Activated CD4-positive, alpha-beta memory T cell treated with anti-CD3 and anti-CD28 coated beads for 36 hours (primary cell): ENCODE measurements at places on chromosomes 7 and 10. TPM values are rescaled to one million over a fixed set of nuclear protein-coding genes. Genes with fewer than 3 reads are reported as not detected.

DNA sequence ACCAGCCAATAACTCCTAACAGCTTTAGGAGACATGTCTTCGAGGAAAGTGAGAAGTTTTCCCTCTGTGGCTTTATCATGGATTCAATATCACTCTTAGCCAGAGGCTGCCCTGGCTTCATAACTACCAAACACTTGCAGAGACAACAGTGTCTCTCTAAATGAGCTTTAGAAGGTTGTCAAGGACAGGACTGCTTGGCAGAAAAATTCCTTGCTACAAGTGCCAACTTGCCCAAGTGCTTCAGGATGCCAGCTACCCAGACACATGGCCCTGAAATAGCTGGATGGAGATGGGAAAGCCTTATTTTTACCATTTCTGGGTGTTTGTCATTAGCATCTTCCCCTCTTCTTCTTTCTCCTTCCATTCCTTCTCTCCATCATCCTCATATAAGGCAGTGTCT lies 137.1 kb upstream of the MDFIC start:
- no peak overlapping the region for H3K4me3 ChIP-seq
- peak overlapping the region; percentile 56 for H3K27ac ChIP-seq
- no peak for DNase-seq
- H3K36me3 ChIP-seq = no peaks in the 10 kb centered on the region

Gene SFR1
- 19.2 TPM for total RNA-seq

GRCh38 chr10:80465839-80466590 lies 11.9 kb downstream of the TSPAN14 start:
- H3K27me3 ChIP-seq = no peaks in the 10 kb centered on the region
- peak overlapping the region; percentile 62 for H3K4me3 ChIP-seq

Gene STAG3
- 20.8 TPM for total RNA-seq

Gene LMOD2
- total RNA-seq = not detected

DNA sequence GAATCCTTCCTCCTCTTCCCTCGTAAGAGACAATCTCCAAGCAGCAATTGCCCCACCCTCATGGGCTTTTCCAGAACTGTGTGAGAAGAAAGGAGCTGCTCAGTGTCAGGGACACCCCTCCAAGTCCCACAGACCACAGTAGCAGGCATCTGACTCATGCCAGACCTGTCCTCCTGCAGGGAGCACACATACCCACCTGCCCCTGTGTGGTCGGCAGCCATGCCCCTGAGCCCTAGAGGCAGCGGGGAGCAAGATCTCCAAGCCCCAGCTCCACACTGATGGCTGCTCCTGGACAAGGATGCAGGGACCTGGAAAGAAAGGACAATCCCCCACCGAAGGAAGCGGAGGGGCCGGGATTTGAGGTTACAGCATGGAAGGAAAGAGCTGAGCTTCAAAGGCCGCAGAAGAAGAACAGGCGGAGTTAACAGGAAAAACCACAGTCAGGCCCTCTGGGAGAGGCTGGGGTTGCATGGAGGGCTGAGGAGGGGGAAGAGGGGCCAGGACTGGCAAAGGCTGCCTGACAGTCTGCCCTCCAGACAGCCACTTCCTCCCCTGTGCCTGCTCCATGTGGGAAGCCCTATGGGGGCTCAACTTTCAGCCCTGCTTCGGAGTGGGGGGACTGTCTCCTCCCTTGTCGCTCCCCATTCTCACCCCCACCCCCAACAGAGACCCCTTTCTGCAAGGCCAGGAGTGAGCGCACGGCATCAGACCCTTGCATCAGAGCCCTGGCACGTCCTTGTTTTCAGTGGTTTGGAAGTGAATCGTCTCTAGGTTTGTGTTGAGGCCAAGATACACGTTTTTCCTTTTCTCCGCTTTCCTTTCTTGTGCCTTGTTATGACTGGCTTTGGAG lies 46.8 kb downstream of the ASB13 start:
- no peak overlapping the region for H3K27ac ChIP-seq
- no peaks in the 10 kb centered on the region for H3K4me1 ChIP-seq
- H3K36me3 ChIP-seq = no peaks in the 10 kb centered on the region
- H3K27me3 ChIP-seq = peaks cover 4% of the 10 kb centered on the region
- H3K4me3 ChIP-seq = no peak overlapping the region

DNA sequence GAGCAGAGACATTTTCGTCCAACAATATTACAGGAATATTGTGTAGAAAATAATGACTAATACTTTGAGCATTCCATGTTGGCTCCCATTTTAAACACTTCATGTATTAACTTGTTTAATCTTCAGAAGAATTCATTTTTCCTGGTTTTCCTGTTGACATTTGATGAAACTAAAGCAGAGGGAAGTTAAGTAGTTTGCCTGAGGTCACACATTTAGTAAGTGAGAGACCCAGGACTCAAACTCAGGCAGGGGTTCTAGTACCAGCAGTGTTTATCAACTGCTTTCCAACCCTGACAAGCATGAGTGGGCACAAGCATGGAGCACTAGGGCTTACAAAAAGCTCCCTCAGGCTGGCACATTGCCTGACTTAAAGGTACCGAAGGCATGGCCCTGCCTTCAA lies 719.1 kb downstream of the AUTS2 start:
- no peaks in the 10 kb centered on the region for H3K27me3 ChIP-seq
- H3K4me3 ChIP-seq = no peak overlapping the region
- no peaks in the 10 kb centered on the region for H3K36me3 ChIP-seq
- H3K4me1 ChIP-seq = peaks cover 6% of the 10 kb centered on the region

Gene NSUN5
- 51.2 TPM for total RNA-seq

- H3K27ac ChIP-seq = peak within 1 kb of the TSS; percentile 92
- H3K4me3 ChIP-seq = peak within 1 kb of the TSS; percentile 88
- no peaks in the 10 kb centered on the region for H3K36me3 ChIP-seq
- no peaks in the 10 kb centered on the region for H3K27me3 ChIP-seq
- H3K4me1 ChIP-seq = peaks cover 25% of the 10 kb centered on the region
These were observed at the start of gene VPS26A for GRCh38 chr10:69123747-69124562. TSS of gene VPS26A (plus strand) at chr10:69124178. CDS start at chr10:69124278, 100 bp downstream.

DNA sequence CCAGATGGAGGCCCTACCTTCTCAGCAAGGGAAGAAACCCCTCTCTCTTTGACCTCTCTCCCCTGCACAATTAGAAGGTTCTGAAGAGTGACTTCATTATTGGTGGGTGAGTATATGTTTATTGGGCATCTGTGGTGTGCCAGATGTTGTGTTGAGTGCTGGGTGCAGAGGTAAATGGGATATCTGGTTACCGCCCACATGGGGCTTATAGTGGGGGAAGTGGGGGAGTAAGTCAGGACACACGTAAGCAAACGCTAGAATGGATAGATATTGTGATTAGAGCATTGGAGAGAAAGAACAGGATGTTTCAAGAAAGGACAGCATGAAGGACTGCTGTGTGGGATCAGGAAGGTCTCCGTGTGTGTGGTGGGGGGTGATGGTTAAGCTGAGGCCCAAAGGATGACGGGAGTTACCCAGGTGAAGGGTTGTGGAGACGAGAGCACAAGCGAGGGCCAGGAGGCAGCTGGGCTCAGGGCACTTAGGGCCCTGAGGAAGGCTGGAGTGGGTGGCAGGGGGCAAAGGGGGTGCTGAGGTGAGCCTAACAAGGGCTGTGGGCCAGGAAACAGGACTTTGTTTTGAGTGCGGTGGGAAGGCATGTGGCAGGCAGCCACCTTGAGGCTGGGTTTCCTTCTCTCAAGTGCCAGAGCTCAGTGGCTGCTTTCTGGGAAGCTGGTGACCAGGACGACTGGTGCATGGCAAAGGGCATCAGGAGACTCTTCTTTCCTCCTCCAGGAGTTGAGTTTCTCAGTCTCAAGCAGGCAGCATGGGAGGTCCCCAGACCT lies 299.9 kb downstream of the RPS24 start:
- H3K36me3 ChIP-seq = no peaks in the 10 kb centered on the region
- peaks cover 2% of the 10 kb centered on the region for H3K27me3 ChIP-seq
- no peak for DNase-seq
- no peak overlapping the region for H3K27ac ChIP-seq
- H3K4me1 ChIP-seq = no peaks in the 10 kb centered on the region
- no peak overlapping the region for H3K4me3 ChIP-seq

GRCh38 chr7:110750931-110751605 lies 339.9 kb upstream of the LRRN3 start:
- no peaks in the 10 kb centered on the region for H3K4me1 ChIP-seq
- H3K27ac ChIP-seq = no peak overlapping the region
- no peaks in the 10 kb centered on the region for H3K27me3 ChIP-seq
- no peak overlapping the region for H3K4me3 ChIP-seq
- H3K36me3 ChIP-seq = peaks cover 17% of the 10 kb centered on the region

DNA sequence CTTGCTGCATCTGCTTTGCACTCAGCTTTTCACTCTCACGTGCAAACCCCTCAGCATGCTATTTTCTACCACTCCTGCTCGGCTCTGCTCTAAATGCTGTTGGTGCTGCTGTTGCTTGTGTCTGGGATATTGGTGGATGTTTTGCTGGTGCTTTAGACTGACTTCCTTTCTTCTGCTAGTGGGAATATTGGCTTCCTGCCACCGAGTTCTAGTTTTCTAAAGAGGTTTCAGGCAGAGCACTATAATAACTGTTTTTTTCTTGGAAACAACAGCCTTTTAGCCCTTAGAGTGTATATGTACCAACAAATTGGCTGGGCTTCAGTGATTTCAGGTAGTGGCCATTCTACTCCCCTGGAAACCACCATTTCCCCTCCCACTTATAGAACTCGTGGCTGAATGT lies 27.8 kb downstream of the TMEM236 start:
- DNase-seq = no peak
- no peak overlapping the region for H3K4me3 ChIP-seq
- no peaks in the 10 kb centered on the region for H3K4me1 ChIP-seq
- no peak overlapping the region for H3K27ac ChIP-seq

DNA sequence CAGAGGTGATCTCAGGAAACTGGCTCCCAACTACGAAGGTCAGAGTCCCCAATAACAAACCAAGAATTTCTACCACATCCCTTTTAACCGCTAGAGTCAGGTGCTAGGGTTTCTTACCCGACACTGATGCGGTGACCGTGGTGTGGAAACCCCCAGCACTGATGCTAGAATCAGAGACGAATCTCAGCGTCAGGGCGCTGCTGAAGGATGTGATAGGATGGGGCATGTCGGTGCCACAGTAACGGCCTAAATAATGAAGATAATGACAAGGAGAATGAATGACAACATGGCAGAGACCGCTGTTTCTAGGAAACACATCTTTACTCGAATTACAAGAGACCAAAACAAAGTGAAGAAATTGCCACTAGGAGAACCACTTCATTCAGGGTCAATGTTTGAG lies 131.1 kb upstream of the RSU1 start:
- H3K4me1 ChIP-seq = peaks cover 9% of the 10 kb centered on the region
- H3K27ac ChIP-seq = no peak overlapping the region
- H3K4me3 ChIP-seq = no peak overlapping the region
- H3K36me3 ChIP-seq = peaks cover 1% of the 10 kb centered on the region

Gene KLF14
- total RNA-seq = not detected

Gene KIAA1217
- 0.31 TPM for total RNA-seq

DNA sequence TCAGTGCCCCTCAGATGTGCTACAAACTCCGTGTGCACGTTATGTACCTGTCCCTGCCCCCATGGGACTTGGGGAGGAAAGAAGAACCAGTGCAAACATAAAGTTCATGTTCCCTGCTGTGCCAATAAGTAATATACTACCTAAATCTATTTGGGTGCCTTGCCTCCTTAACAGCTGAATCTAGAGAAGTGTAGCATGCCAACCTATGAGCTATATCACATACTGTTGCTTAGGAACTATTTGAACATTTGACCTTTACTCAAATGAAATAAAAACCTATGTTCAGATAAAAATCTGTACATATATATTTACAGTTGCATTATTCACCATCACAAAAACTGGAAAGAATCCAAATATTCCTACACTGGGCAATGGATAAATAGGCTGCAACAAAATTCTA lies 9.8 kb downstream of the POT1 start:
- H3K27me3 ChIP-seq = no peaks in the 10 kb centered on the region
- no peak overlapping the region for H3K27ac ChIP-seq
- peaks cover 17% of the 10 kb centered on the region for H3K36me3 ChIP-seq
- no peak overlapping the region for H3K4me3 ChIP-seq

- no peaks in the 10 kb centered on the region for H3K4me1 ChIP-seq
- no peaks in the 10 kb centered on the region for H3K27me3 ChIP-seq
- no peak for DNase-seq
- H3K27ac ChIP-seq = no peak overlapping the region
These were observed 127.6 kb downstream of the CHN2 start for GRCh38 chr7:29322023-29322712.

Gene HSPA12A
- total RNA-seq = 0.40 TPM

Gene ZMIZ1
- total RNA-seq = 29.2 TPM

Gene FBXO24
- total RNA-seq = 2.2 TPM

Gene C10orf62
- total RNA-seq = not detected

Gene C10orf67
- 0.31 TPM for total RNA-seq

Gene PILRB
- total RNA-seq = 30.2 TPM

Gene NUTM2D
- total RNA-seq = 0.62 TPM

DNA sequence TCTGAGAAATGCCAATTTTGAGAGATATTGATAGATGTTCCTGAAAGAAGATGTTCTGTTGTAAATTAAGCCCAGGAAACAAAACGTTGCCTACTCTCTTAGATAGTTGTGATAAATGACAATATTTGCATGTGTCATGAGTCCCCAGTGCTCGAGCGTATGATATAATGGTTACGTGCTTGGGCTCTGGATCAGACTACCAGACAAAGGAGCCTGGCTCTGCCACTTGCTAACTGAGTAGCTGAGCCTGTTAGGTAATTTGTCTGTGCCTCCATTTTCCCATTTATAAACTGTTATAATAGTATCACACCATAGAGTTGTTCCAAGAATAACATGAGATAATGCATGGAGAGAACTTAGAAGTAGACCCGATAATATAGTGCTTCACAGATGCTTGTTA lies 1.8 kb downstream of the A1CF start:
- H3K36me3 ChIP-seq = no peaks in the 10 kb centered on the region
- peaks cover 2% of the 10 kb centered on the region for H3K27me3 ChIP-seq
- H3K4me1 ChIP-seq = no peaks in the 10 kb centered on the region
- H3K27ac ChIP-seq = no peak overlapping the region
- DNase-seq = no peak

Gene OR2A7
- total RNA-seq = 2.2 TPM

Gene HOXA3
- total RNA-seq = not detected

DNA sequence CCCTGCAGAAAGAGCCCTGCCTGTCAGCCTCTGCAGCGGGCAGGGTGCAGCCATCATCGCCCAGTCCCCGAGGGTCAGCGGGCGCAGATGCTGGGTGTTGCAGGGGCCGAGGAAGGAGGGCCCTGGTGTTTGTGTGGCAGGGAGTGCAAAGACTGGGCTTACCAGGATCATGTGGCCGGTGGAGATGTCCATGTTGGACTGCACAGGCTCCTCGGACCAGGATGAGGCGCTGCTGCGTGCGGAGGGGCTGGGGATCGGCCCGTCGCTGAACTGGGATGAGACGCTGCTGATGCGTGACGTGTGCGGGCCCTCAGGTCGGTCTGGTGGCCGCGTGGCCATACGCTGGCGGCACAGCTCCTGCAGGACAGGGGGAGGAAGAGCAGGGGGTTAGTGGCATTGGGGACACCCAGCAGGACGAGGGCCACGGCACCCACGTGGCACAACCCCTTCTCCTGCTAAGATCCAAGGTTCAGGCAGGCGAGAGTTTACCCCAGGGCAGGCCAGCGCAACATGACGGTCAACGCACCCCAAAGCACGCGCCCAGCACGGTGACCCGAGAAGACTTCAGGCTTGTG lies 319.5 kb downstream of the DNAJB6 start:
- no peak for DNase-seq
- no peak overlapping the region for H3K4me3 ChIP-seq
- H3K36me3 ChIP-seq = no peaks in the 10 kb centered on the region
- no peak overlapping the region for H3K27ac ChIP-seq
- H3K27me3 ChIP-seq = no peaks in the 10 kb centered on the region

- no peak overlapping the region for H3K4me3 ChIP-seq
- H3K36me3 ChIP-seq = peaks cover 4% of the 10 kb centered on the region
- DNase-seq = no peak
- no peak overlapping the region for H3K27ac ChIP-seq
These were observed 227.0 kb downstream of the BBS9 start for GRCh38 chr7:33356336-33356735.

- H3K27me3 ChIP-seq = peaks cover 1% of the 10 kb centered on the region
- peaks cover 5% of the 10 kb centered on the region for H3K4me1 ChIP-seq
- no peaks in the 10 kb centered on the region for H3K36me3 ChIP-seq
- no peak overlapping the region for H3K27ac ChIP-seq
- DNase-seq = no peak
These were observed 138.7 kb upstream of the ADO start for GRCh38 chr10:62665771-62666170.
